ENCODE measurements at places on chromosomes 6 and 20.
A peak's percentile ranks its signal among the peaks of the same experiment; 100 is the strongest.

DNA sequence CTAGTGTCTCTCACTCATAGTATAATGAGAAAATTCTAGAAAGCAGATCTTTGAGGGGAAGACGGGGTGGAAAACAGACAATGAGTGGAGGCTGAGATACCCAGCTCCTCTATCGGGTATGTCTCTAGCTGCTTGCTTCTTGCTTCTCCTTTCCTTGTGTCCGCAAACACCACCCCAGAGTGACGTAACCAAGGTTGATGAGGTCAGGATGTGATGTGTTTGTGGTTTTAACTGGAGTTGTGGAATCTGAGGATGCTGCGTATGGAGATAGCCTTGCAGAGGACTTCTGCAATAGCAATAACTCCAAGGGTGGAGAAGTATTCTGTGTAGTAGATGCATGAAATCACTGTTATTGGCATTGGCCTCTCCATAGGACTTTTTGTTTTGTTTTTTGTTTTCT is 132.7 kb upstream of the IFNGR1 start:
- no peak for DNase-seq

GRCh38 chr20:40632346-40632976 is 56.6 kb downstream of the MAFB start:
- peak; percentile 61 for DNase-seq

GRCh38 chr20:17314264-17314663 is 87.4 kb downstream of the PCSK2 start:
- DNase-seq = no peak

GRCh38 chr6:38452816-38453660 is 186.7 kb downstream of the BTBD9 start:
- no peak for DNase-seq

- DNase-seq = no peak
Measured at GRCh38 chr6:47034926-47035325, 7.2 kb downstream of the ADGRF1 start.

- no peak for DNase-seq
Measured at GRCh38 chr20:14259689-14260088, 77.7 kb downstream of the FLRT3 start.

DNA sequence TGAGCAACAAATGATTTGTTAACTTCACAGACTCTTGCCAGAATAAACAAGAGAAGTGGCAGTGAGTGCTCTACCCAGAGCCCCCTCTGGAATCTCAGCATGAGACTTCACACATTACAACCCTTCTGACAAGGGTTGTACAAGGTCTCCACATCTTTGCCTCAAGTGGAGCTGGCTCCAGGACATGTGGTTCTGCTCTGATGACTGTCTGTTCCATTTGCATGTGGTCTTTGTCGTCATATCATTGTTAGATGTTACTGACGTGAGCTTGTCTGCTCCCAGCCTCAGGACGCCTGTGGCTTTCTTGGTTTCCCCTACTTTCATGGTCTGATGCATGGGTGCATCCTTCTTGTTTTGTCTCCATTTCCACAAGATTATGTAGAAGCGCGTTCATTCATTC is 115.0 kb downstream of the SLC24A3 start:
- DNase-seq = peak; percentile 44

- DNase-seq = no peak
Measured at GRCh38 chr6:37134396-37135191, 35.4 kb upstream of the PIM1 start.

GRCh38 chr20:46396052-46396740 is 10.2 kb downstream of the ELMO2 start:
- no peak for DNase-seq

- no peak for DNase-seq
Measured at GRCh38 chr20:63520934-63521601, 503 bp downstream of the PPDPF start.

DNA sequence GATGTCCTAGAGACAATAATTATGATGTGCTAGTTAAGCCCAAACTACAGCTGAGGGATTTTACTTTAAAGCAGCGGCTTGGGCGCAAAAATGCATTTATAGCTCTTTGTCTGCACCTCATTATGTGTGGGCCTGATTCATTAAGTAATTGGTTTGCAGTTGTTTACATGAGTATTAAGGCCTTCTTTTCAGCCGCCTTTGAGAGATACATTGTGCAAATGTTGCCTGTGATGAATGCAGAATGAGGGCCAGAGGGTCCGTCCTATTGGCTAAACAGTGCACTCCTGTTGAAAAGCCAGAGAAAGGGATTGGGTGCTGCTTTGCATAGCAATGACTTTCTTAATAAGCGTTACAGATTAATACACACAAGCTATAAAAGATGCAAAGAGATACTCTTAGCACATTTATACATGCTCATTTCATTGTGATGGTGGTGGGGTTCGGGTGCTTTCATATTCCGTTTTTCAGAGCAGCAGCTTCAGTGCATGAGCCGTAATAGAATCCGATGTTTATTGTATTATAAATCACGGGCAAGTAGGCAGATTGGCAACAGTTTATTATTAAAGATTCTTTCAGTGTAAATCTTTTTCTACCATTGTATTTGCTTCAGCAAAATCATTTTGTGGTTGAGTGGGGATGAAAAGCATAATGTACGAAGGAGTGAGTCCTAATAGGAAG is 68.2 kb upstream of the XRN2 start:
- no peak for DNase-seq

GRCh38 chr20:51462566-51463276 is 79.8 kb downstream of the NFATC2 start:
- DNase-seq = no peak

GRCh38 chr6:84061613-84062398 is 28.2 kb downstream of the MRAP2 start:
- no peak for DNase-seq

DNA sequence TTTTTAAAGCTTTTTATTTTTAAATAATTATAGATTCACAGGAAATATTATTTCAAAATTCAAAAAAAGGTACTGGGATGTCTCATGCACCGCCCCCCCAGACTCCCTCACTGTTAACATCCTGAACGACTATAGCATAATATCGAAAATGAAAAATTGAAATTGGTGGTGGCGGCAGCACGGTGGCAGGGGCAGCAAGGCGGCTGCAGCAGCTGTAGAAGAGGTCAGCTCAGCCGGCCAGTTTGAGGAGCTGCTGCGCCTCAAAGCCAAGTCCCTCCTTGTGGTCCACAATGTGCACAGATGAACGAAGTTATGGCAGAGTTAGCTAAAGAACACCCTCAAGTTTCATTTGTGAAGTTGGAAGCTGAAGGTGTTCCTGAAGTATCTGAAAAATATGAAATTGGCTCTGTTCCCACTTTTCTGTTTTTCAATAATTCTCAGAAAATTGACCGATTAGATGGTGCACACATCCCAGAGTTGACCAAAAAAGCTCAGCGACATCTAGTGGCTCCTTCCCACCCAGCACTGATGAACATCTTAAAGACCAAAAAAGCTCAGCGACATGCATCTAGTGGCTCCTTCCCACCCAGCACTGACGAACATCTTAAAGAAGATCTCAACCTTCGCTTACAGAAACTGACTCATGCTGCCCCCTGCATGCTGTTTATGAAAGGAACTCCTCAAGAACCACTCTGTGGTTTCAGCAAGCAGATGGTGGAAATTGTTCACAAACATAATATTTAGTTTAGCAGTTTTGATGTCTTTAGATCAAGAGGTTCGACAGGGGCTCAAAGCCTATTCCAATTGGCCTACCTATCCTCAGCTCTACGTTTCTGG is 100.8 kb downstream of the FAM217A start:
- no peak for DNase-seq

DNA sequence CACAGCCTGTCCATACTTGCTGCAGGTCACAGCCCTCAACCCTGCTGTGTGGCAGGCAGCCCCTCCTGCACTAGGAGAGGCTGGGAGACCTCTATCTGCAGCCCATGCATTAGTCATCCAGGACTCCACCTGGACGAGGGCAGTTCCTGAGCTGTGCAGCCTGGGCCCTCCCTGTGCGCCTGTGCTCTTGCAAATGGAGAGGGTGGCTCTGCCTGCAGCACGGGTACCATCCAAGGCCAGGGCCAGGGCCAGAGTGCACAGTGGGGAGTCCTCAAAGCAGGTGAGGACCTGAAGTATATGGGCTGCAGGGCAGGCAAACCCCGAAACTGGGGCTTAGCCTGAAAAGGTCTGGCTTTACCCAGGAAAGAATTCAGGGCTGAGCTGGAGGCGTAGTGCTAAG is 89.8 kb upstream of the PHACTR3 start:
- no peak for DNase-seq

GRCh38 chr6:155314773-155315515 is 660 bp upstream of the TFB1M start:
- no peak for DNase-seq

GRCh38 chr6:16286151-16286522 is 47.8 kb downstream of the GMPR start:
- no peak for DNase-seq

DNA sequence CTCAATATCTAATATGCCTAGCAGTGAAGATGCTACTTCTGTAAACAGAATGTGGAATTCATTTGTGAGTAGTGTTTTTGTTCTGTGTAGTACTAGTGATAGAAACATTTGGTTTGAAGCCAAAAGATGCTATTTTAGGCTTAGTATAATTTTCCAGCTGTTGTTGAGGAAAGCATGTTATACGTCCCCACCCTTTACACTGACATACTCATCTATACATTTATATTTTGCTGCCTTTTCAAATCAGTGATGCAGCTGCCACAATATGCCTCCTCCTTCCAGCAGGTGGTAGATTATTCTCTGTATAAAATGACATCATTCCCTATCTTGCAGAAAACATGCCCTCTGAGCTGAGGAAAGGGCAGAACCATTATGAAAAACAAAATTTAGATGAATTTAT is 1217.6 kb upstream of the GJE1 start:
- no peak for DNase-seq

DNA sequence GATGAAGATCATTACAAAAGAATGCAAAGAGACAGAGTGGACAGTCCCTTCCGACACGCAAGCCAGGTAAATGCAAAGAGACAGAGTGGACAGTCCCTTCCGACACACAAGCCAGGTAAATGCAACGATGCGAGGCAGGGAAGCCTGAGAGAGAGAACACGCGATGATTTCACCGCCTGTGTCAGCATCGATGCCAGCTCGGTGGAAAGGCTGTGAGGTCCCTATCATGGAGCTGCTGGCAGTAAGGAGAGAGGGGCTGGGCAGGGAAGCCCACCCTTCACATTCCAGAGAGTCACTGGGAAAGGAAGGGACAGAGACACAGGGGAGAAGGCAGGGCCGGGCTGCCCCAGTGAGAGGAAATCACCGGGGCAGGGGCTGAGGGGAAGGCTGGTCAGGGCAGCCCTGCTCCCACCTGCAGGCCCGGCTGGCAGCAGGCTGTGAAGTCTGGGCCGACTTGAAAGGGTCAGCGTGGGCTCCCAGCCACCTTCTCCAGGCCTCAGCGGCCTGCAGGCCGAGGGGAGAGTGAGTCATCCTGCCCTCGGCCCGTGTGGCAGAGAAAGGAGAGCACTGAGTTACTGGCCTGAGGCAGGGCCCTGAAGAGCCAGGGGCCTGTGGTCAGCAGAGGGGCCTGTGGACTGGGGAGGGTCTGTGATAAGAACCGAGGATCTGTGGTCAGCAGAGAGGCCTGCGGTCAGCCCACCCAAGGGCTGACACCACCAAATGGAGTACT is 80.4 kb downstream of the DACT2 start:
- no peak for DNase-seq

GRCh38 chr20:9626357-9626756 is 112.0 kb downstream of the LAMP5 start:
- no peak for DNase-seq
